HT-29 (cell line): ENCODE measurements at places on chromosomes 7 and 10.

GRCh38 chr10:86899132-86899531 is 58.3 kb downstream of the MMRN2 start:
- DNase-seq: no peak

DNA sequence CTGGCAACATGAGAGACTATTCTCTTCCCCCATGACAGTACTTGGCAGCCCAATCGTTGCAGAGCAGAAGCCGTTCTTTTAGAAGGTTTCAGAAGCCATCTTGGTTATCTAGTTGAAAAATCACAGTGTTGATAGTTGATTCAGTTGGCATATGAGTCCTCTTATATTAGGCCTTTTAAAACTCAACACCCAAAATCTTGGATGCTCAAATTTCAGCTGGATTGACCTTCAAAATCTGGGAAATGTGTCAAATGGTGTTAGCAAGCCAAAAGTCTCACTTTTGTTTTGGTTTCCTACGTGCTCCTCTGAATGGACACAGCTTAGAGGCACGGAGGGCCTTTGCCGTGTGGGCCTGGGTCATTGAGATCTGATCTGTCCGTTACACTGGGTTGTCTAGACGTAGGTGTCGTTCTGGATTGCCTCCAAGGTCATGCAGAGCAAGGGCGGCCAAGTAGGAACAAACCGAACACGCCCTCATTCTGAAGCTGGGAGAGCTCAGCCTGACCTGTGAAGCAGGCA is 59.3 kb upstream of the BMPER start:
- DNase-seq: no peak

GRCh38 chr7:135773464-135773863 is 24.9 kb upstream of the FAM180A start:
- peak; percentile 31 for DNase-seq

- DNase-seq: no peak
Observed at GRCh38 chr7:139452958-139453672, 30.4 kb downstream of the KLRG2 start.

- DNase-seq: no peak
Observed at GRCh38 chr7:95878677-95879076, 106.3 kb downstream of the DYNC1I1 start.

DNA sequence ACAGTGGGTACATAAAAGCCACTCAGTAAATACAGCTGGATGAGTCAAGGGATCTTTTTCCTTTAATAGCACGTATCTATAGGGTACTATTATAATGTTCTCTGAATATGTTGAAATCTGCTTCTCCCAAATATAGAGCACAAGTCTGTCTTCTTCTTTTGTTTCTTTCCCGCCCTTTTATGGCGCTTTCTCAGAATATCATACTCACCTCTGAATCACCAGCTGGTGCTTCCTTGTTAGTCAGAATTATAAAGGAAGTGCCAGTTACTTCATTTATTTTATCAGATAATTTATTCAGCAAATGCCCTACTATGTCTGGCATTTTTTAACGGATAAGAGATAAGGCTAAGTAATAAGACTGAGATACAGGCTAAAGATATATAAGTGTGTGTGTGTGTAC is 772.9 kb downstream of the SORCS3 start:
- no peak for DNase-seq

GRCh38 chr10:68103261-68103878 is 5.9 kb upstream of the MYPN start:
- DNase-seq: no peak

GRCh38 chr7:141558544-141559183 is 7.5 kb downstream of the AGK start:
- no peak for DNase-seq

GRCh38 chr10:67815571-67816059 is 22.4 kb downstream of the DNAJC12 start:
- peak; percentile 39 for DNase-seq
